Testis (tissue), 5 donors: ENCODE measurements at places on chromosomes 11 and 22. TPM values are rescaled to one million over a fixed set of nuclear protein-coding genes. Genes with fewer than 3 reads are reported as not detected.

DNA sequence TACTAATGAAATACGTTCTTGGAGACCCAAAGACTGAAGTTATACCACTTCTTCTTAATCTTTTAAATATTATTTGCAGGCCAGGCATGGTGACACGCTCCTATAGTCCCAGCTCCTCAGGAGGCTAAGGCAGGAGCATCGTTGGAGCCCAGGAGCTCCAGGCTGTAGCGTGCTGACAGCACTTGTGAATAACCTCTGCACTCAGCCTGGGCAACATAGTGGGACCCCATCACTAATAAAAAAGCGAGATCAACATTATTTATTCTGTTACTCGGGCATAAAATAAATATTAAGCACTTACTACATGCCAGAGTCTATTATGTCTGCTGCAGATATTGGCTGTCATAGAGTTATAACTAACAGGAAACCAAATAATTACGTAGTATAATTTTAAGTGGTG, 720 bp upstream of the MED17 start:
- DNase-seq, result no peak

The NTM gene
- 1.7 TPM for total RNA-seq

GRCh38 chr11:93646399-93646798, 15.1 kb upstream of the CEP295 start:
- DNase-seq, result no peak

The UPB1 gene
- 11.5 TPM for total RNA-seq

DNA sequence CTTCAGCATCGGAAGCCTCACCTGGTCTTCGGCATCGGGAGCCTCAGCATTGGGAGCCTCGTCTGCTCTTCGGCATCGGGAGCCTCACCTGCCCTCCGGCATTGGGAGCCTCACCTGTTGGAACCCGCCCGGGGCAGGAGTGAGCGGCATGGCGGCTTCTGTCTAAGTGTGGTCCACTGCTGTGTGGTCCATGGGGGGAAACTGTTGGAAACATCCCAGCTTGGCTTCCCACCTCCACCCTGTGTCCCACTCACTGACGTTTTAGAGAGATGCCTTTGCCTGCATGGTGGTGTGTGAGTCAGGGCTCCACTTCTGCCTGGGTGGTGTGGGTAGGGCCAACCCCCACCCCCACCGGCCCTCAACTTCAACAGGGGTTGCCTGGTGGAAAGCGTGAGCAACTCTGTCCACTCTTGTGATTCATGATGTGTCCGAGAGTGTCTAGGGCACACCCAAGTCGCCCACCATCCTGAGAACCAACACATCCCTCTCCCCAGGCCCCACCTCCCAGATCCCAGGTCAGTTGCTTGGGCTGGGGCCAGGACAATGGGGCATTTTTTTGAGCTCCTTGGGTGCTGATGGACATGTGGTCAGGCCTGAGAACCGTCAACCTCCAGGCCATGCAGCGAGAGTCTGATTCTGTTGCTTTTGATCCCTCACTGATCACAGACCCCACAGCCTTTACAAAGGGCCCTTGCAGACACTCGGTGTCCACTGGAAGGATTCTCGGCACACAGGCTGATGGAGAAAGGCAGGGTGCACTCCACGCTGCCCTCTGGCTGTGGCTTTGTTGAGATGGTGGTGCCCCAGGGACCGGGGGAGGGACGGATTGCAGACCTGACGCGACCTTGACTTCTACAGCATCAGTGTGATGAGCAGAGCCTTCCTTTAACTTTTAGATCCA, 406.7 kb downstream of the TBC1D22A start:
- DNase-seq, result no peak

DNA sequence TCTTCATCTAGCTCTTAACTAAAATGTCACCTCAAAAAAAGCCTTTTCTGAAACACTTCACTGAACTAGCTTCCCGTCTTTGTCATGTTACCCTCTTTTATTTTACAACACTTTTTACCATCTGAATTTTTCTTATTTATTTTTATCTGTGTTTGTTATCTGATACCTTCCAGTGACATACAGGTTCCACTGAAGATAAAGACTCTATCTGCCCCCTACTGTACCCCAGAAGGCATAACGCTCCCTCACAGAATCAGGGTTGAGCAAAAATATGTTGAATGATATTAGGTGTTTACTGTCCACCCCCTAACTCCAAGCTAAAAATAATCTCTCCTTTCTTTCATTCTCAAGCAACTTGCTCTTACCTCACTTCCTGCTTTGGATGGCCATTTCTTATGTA, 654.2 kb downstream of the NELL1 start:
- DNase-seq, result no peak

DNA sequence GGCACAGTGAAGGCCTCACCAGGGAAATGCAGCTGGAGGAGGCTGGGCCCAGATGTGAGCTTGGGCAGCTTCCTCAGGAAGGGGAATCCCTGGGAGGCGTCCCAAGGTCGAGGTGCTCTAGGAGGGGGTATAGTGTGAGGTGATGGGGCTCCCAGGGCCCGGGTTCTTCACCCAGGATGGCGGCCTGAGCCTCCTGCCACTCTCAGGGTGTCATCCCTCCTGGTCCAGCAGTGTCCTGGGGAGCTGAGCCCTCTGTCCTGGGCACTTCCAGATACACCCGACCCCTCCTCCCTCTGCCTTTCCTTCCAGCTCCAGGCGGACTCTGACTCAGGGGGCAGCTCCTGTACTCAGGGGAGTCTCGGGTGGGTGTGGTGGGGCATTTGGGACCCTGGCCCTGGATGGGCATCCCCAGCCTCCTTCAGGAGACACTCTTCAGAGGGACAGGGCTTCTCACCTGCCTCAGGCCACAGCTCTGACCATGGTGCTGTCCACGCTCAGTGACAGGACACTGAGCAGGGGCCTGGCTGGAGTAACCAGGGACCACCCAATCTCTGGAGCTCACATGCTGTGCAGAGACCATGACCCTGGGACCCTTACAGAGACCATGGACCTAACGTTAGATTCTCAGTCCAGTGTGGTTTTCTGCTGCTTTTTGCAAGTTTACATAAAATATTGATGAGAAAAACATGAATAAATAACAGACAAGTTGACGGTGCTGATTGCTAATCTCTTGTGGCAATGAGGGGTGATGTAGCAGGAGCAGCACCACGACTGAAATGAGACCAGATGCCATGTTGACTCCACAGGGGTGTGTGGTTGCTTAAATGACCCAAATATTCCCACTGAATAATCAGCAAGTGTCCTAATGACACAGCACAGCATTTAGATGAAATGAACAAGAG, 101.9 kb downstream of the GGTLC2 start:
- DNase-seq, result no peak

DNA sequence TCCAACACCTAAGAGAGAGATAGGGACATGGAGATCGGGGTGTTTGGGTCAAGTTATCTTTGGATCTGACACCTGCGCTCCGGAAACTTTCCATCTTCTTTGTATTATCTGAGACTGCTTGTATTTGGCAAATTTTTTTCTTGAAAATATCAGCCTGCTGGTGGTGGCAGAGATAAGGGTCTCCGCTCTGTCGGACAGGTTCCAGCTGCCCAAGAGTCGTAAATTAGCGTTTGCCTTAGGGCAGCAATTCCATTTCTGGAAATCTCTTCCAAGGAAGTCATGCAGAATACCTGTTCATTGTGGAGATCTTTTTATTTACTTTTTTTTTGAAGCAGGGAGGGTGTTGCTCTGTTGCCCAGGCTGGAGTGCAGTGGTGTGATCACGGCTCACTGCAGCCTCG, 19.5 kb upstream of the CSNK1E start:
- no peak for DNase-seq

The DDI1 gene
- 41.1 TPM for total RNA-seq

The RAG2 gene
- total RNA-seq, result 0.25 TPM

The TNNT3 gene
- total RNA-seq, result 13.1 TPM

The CCDC89 gene
- 27.9 TPM for total RNA-seq

The GRAMD1B gene
- 78.9 TPM for total RNA-seq

The RHOD gene
- total RNA-seq, result 11.1 TPM

DNA sequence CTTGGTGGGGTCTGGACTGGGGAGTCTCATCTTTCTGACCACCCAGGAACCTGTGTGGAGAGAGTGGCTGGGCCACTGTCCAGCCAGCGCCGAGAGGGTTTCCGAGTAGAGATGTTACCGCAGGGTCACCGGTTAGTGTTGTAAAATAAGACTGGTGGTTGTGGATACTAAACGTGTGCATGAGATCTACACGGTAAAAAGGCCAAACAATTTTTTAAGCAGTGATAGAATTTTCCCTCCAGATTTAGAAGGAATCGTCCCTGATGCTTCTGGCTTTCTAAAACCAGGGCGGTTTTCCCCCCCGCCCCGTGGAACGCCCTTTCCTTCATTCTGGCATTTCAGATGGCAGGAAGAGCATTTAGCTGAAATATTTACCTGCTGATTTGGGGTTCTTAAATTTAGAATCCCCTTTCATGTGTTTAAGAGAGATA, 72.6 kb upstream of the PPARA start:
- DNase-seq, result peak; percentile 51

DNA sequence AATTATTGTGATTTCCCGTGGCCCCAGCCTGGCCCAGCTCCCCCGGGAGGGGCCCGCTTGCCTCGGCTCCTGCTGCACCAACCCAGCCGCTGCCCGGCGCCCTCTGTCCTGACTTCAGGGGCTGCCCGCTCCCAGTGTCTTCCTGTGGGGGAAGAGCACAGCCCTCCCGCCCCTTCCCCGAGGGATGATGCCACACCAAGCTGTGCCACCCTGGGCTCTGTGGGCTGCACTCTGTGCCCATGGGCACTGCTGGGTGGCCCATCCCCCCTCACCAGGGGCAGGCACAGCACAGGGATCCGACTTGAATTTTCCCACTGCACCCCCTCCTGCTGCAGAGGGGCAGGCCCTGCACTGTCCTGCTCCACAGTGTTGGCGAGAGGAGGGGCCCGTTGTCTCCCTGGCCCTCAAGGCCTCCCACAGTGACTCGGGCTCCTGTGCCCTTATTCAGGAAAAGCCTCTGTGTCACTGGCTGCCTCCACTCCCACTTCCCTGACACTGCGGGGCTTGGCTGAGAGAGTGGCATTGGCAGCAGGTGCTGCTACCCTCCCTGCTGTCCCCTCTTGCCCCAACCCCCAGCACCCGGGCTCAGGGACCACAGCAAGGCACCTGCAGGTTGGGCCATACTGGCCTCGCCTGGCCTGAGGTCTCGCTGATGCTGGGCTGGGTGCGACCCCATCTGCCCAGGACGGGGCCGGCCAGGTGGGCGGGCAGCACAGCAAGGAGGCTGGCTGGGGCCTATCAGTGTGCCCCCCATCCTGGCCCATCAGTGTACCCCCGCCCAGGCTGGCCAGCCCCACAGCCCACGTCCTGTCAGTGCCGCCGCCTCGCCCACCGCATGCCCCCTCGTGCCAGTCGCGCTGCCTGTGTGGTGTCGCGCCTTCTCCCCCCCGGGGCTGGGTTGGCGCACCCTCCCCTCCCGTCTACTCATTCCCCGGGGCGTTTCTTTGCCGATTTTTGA, 3.3 kb upstream of the ANKRD13D start:
- DNase-seq, result no peak

DNA sequence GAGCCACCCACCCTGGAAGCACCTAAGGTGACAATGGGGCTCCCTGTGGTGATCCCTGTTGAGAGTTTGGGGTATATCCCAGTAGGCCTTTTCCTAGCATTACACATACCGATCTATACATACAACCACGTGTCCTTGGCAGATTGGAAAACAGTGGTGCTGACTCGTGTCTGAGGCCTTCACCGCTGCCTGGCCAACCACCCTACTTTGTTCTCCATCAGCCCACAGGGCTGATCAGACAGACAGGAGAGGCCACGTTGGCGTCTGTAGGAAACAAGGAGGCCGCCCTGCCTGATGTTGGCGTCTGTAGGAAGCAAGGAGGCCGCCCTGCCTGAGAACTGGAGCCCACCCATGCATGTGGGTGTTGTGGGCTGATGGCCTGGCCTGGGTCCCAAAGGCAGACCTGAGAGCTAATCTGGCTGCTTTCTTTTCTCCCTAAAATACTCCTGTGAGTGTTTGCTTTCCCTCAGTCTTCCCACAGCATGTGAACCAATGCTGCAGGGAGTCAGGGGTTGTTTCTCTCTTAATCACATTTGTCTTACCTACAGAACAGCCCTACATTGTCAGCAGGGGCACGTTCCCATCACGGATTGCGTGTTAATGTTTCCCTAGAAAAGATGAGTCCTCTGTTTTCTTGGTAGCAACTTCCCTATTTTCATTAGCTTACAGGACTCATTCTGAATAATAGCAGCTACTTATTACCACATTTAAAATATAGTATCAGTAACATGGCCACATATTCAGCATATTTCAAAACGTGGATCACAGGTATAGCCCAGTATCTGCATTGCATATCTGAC, 57.2 kb downstream of the SBF1 start:
- DNase-seq, result no peak

The TSKU gene
- total RNA-seq, result 17.1 TPM

DNA sequence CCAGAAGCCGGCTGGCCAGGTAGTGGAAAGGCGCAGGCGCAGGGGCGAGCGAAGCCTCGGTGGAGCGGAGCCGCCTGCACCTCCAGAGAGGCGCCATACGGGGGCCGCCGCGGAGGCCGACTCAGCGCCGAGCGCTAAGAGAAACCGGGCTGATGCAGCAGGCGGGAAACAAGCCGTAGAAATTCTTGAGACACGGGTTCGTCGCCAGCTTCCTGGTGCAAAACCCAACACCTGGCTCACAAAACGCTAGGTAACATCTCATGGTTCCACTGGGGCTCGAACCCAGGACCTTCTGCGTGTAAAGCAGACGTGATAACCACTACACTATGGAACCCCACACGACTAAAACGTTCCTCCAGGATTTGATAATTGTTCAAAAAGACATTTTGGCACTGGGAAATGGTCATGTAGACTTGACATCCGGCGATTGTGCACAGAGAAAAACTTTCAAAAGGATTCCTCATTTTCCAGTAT, 39.1 kb downstream of the OR4D9 start:
- DNase-seq, result peak; percentile 82

- DNase-seq, result no peak
These were observed 1.2 kb downstream of the DYNC2H1 start for GRCh38 chr11:103110391-103110790.

The TPBGL gene
- total RNA-seq, result 15.4 TPM

DNA sequence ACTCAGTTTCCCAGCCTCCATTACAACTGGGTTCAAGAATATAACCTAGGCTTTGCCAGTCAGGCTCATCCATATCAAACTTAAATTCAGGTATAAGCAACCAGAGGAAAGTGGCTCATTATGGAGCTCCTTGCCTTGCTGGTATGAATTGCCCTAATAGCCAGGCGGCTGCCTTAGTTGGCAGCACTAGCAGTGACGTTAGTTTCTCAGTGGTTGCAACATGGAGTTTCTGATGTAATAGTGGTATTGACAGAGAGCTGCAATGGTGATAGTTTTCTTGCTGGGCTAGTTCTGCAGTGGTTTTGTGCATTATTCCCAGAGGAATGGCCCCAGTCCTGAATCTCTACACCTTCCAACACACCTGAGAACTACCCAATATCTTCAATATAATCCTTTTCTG, 3.8 kb upstream of the TMEM123 start:
- no peak for DNase-seq

GRCh38 chr11:78784321-78785061, 209.8 kb upstream of the NARS2 start:
- no peak for DNase-seq

The GGA1 gene
- total RNA-seq, result 359 TPM

- no peak for DNase-seq
These were observed 14.6 kb downstream of the ACAT1 start for GRCh38 chr11:108135845-108136544.
